ENCODE measurements at places on chromosomes 5 and 9.
A peak's percentile ranks its signal among the peaks of the same experiment; 100 is the strongest.

- no peak for DNase-seq
Observed at GRCh38 chr5:169009123-169009522, 291.8 kb downstream of the SLIT3 start.

GRCh38 chr9:75139201-75139600 lies 50.9 kb downstream of the OSTF1 start:
- DNase-seq, result no peak

GRCh38 chr9:27785714-27786100 lies 212.4 kb upstream of the C9orf72 start:
- no peak for DNase-seq

- no peak for DNase-seq
Observed at GRCh38 chr5:149697001-149697400, 33.1 kb upstream of the PPARGC1B start.

DNA sequence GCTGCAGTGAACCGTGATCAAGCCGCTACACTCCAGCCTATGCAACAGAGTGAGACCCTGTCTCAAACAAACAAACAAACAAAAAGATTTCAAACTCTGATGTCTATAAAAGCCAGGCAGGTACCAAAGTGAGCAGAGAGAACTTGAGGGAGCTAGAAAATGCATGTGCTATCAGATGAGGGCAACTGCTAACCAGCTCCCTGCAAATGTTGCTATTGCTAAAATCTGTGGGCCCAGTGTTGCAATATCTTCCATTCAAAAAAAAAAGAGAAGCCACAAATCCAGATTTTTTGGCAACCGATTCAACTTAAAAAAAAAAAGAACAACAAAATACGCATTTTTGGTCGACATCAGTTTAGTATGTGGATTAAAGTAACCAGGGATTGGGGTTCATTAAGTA lies 5.5 kb downstream of the UBE2D2 start:
- DNase-seq, result no peak

GRCh38 chr9:127525401-127526188 lies 74.3 kb downstream of the LRSAM1 start:
- DNase-seq, result no peak

GRCh38 chr5:137312011-137312410 lies 187.1 kb downstream of the SPOCK1 start:
- DNase-seq, result no peak

GRCh38 chr9:87179553-87180340 lies 232.4 kb upstream of the GAS1 start:
- DNase-seq, result no peak

DNA sequence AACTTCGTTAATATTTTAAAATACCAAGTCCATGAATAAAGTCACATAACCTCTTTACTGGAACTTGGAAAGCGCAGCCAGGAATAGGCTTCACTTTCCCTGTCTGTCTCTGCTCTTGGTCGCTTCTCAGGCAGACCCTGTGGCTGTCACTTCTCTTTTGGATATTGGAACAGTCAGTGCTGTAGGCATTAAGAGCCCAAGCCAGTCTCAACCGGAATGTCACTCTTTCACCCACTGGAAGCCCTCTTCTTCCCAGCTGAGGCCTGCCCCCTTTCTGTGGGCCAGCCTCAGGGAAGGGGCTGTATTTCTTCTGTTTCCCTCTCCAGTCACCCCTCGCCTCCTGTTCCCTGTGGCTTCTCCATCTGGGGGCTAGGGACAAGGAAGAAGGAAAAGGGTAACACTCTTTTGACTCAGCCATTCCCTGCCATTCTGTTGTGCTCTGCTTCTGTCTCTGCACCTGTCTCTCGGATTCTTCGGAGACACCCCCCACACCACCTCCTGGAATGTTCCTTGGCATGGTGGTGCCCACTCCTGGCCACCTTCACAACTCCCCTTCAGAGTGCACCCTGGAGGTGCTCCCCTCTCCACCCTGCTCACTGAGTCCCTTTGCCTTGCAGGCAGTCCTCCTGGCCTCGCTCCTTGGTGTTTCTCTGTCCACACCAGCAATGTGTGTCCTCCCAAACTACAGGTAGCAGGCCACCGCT lies 103.4 kb downstream of the TRIO start:
- DNase-seq, result no peak

- no peak for DNase-seq
Observed at GRCh38 chr9:119009249-119009648, 360.0 kb downstream of the BRINP1 start.

- no peak for DNase-seq
Observed at GRCh38 chr5:97022898-97023297, 87.0 kb downstream of the LNPEP start.

DNA sequence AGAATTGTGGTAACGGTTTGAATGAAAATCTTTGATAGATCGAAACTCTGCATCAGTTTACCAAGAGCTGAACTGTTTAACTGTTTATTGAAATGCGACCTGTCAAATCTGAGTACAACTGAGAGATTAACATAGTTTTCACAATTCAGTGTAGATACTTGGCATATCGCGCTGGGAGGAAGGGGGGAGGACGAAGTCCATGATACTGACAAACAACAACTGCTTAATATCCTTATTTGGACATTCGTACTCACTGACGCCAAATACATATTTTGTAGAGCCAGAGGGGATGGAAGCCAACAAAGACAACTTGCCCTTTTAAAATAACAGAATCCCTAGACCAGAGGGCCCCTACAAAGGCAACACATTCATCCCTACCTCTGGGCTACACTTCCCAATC lies 93.2 kb downstream of the GLIS3 start:
- no peak for DNase-seq

DNA sequence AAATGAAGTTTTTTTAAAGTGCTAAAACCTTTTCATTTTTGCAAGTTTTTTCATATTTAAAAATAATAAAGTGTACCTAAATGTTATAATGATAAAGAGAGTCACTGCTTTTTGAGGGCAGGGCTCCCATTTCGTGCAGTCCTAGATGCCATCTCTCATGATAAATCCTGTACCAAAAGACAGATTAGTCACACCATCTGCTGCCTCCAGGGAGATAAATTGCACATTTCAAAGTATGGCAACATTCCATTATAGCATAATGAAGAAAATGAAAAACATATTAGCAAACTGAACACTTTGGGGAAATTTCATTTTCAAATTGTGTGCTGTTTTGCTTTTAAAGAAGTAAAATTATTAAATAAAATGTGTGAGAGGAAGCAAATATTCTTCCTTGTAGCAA lies 257.2 kb downstream of the KIAA0825 start:
- DNase-seq, result no peak

GRCh38 chr5:132474131-132474723 lies 16.3 kb downstream of the IRF1 start:
- DNase-seq, result peak; percentile 22

DNA sequence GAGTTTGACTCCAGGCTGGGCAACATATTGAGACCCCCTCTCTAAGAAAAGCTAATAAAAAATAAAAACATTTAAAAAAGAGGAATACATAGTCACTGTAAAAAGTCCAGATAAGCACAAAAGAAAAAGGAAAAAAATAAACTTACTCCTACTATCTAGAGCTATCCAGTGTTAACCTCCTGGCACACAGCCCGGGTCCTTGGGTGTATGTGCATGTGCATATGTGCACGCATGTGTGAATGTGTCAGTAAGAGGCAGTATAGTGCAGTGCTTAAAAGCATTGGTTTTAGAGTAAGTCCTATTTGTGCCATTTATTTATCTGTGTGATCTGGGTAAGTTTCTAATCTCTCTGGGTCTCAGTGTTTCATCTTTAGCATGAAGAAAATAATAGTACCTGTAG lies 26.7 kb downstream of the FAM219A start:
- DNase-seq, result no peak

DNA sequence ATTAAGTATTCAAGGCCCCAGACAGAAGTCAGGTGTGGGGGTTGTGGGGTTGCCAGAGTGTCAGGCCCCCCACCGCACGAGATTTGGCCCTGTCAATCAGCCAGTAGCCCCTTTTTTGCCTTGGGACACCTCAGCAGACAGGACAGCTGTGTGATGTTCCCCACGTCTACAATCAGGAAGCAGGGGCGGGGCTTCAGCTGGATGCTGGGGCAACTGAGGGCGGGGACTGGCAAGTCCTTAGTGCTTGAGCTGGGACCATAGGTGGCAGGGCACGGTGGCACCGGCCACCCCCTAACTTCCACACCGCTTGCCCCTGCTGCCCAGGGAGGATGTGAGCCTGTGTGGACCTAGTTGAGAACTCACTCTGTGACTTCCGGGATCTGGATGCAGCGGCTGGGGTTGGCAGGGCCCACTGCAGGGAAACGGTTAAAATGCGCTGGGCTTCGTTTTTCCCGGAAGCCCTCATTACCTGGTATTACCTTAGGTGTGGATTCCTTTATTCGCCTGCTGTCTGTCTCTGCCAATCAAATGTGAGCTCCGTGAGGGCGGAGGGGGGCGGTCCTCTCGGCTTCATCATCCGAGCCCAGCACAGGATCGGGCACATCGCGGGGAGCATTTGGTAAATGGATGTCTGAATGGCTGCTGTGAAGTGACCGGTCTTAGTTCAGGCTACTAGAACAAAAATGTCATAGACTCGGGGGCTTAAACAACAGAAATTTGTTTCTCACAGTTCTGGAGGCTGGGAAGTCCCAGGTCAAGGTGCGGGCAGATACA lies 7.5 kb upstream of the GTF3C5 start:
- DNase-seq, result peak; percentile 68
